ENCODE measurements at places on chromosomes 1 and 21. TPM values are rescaled to one million over a fixed set of nuclear protein-coding genes. Genes with fewer than 3 reads are reported as not detected.

Gene S100A7A
- total RNA-seq: not detected

Gene RXRG
- 11.9 TPM for total RNA-seq

Gene EFNA1
- 49.0 TPM for total RNA-seq

Gene UBASH3A
- total RNA-seq: 0.71 TPM

Gene SNIP1
- total RNA-seq: 17.3 TPM

Gene RIIAD1
- 1.1 TPM for total RNA-seq

Gene GPR89B
- 14.4 TPM for total RNA-seq

Gene MRPS15
- 41.5 TPM for total RNA-seq

Gene FABP3
- 6.5 TPM for total RNA-seq

Gene UTS2
- not detected for total RNA-seq

Gene CD244
- total RNA-seq: 0.98 TPM

Gene KAZN
- 37.2 TPM for total RNA-seq

Gene CTTNBP2NL
- total RNA-seq: 63.4 TPM

Gene MOB3C
- total RNA-seq: 25.8 TPM

Gene RIPPLY3
- not detected for total RNA-seq

Gene EPS8L3
- total RNA-seq: not detected

Gene NRAS
- 19.4 TPM for total RNA-seq

Gene KLF17
- total RNA-seq: not detected

Gene CRP
- total RNA-seq: 0.22 TPM

Gene C1orf141
- not detected for total RNA-seq

Gene KCNK1
- 4.3 TPM for total RNA-seq

Gene KIF17
- 2.4 TPM for total RNA-seq

Gene PRAMEF6
- total RNA-seq: not detected

Gene RGS2
- 42.5 TPM for total RNA-seq

Gene PRAMEF15
- not detected for total RNA-seq

Gene KANK4
- total RNA-seq: 69.9 TPM

Gene CHODL
- 1.5 TPM for total RNA-seq

Gene BGLAP
- 5.1 TPM for total RNA-seq

Gene CFHR3
- 0.94 TPM for total RNA-seq

Gene BATF3
- 6.5 TPM for total RNA-seq

Gene ZSWIM5
- 2.8 TPM for total RNA-seq

Gene C1orf115
- 24.3 TPM for total RNA-seq

Gene RGS18
- 4.3 TPM for total RNA-seq

Gene CFHR1
- total RNA-seq: 1.3 TPM

Gene THEMIS2
- total RNA-seq: 25.7 TPM
